ENCODE measurements at places on chromosomes 7 and 10. TPM values are rescaled to one million over a fixed set of nuclear protein-coding genes. Genes with fewer than 3 reads are reported as not detected.

Gene RSU1
- 130 TPM for total RNA-seq

Gene NUB1
- 47.4 TPM for total RNA-seq

Gene SEMA3A
- total RNA-seq, result 11.0 TPM

Gene DDC
- total RNA-seq, result not detected

Gene NAT16
- total RNA-seq, result not detected

Gene PTF1A
- not detected for total RNA-seq

Gene KCNMA1
- 163 TPM for total RNA-seq

Gene TBX20
- not detected for total RNA-seq

Gene DENND11
- total RNA-seq, result 19.1 TPM

Gene GPR26
- total RNA-seq, result not detected

Gene HTR5A
- total RNA-seq, result not detected

Gene SFTPA2
- total RNA-seq, result 1.6 TPM

Gene DLX5
- total RNA-seq, result 1.4 TPM

Gene JMJD1C
- total RNA-seq, result 108 TPM

Gene NKX1-2
- total RNA-seq, result not detected

Gene CASP7
- 22.2 TPM for total RNA-seq

Gene ITIH5
- 23.3 TPM for total RNA-seq

Gene HHEX
- total RNA-seq, result 11.5 TPM

Gene SCIN
- total RNA-seq, result 1.7 TPM

Gene PRKAR1B
- total RNA-seq, result 6.6 TPM

Gene GIMAP2
- 11.5 TPM for total RNA-seq

Gene PWWP2B
- 8.7 TPM for total RNA-seq

Gene PLPP4
- total RNA-seq, result not detected

Gene VWDE
- total RNA-seq, result 0.55 TPM

Gene HOXA5
- 11.8 TPM for total RNA-seq

Gene PLAU
- total RNA-seq, result 33.6 TPM

Data from aorta (tissue), 5 donors.